ENCODE measurements at places on chromosomes 16 and 17. TPM values are rescaled to one million over a fixed set of nuclear protein-coding genes. Genes with fewer than 3 reads are reported as not detected.

The SMARCE1 gene
- polyA plus RNA-seq: 59.9 TPM

The FN3K gene
- 10.1 TPM for polyA plus RNA-seq

The ZNF629 gene
- 4.4 TPM for polyA plus RNA-seq

The KRTAP4-2 gene
- polyA plus RNA-seq: not detected

The PDILT gene
- polyA plus RNA-seq: not detected

The ALOX12B gene
- polyA plus RNA-seq: not detected

The UTS2R gene
- polyA plus RNA-seq: 0.10 TPM

The KRTAP1-5 gene
- polyA plus RNA-seq: not detected

The CACNG4 gene
- not detected for polyA plus RNA-seq

The NGFR gene
- 5.1 TPM for polyA plus RNA-seq

The GH1 gene
- polyA plus RNA-seq: not detected

The WNT3 gene
- 0.10 TPM for polyA plus RNA-seq

The CSH2 gene
- not detected for polyA plus RNA-seq

The KRTAP2-3 gene
- polyA plus RNA-seq: not detected

The CACNG1 gene
- 132 TPM for polyA plus RNA-seq

The LRRC36 gene
- 0.25 TPM for polyA plus RNA-seq

The MYL4 gene
- 4.5 TPM for polyA plus RNA-seq

The SOST gene
- not detected for polyA plus RNA-seq

The TCAP gene
- polyA plus RNA-seq: 7,047 TPM

The CPNE7 gene
- polyA plus RNA-seq: 0.08 TPM

The CPHXL2 gene
- polyA plus RNA-seq: not detected

The KRT32 gene
- polyA plus RNA-seq: not detected

The TBC1D3G gene
- 2.8 TPM for polyA plus RNA-seq

The PRR29 gene
- 0.11 TPM for polyA plus RNA-seq

The ICAM2 gene
- 50.0 TPM for polyA plus RNA-seq

The COPRS gene
- polyA plus RNA-seq: 109 TPM

The TNP2 gene
- polyA plus RNA-seq: not detected

The FAM20A gene
- polyA plus RNA-seq: 0.83 TPM

The FOXL1 gene
- 0.18 TPM for polyA plus RNA-seq

The TBC1D3H gene
- not detected for polyA plus RNA-seq

The TPSG1 gene
- polyA plus RNA-seq: not detected

The OR3A1 gene
- not detected for polyA plus RNA-seq

The ALG1 gene
- 13.1 TPM for polyA plus RNA-seq

The SUZ12 gene
- polyA plus RNA-seq: 11.5 TPM

The XYLT1 gene
- 1.6 TPM for polyA plus RNA-seq

The SPATA22 gene
- polyA plus RNA-seq: not detected

The CIITA gene
- polyA plus RNA-seq: 2.3 TPM

The NPIPB5 gene
- polyA plus RNA-seq: 31.0 TPM

The DNAAF8 gene
- polyA plus RNA-seq: 2.1 TPM

All from psoas muscle (tissue), 8 donors.